ENCODE measurements at places on chromosomes 6 and 20.

DNA sequence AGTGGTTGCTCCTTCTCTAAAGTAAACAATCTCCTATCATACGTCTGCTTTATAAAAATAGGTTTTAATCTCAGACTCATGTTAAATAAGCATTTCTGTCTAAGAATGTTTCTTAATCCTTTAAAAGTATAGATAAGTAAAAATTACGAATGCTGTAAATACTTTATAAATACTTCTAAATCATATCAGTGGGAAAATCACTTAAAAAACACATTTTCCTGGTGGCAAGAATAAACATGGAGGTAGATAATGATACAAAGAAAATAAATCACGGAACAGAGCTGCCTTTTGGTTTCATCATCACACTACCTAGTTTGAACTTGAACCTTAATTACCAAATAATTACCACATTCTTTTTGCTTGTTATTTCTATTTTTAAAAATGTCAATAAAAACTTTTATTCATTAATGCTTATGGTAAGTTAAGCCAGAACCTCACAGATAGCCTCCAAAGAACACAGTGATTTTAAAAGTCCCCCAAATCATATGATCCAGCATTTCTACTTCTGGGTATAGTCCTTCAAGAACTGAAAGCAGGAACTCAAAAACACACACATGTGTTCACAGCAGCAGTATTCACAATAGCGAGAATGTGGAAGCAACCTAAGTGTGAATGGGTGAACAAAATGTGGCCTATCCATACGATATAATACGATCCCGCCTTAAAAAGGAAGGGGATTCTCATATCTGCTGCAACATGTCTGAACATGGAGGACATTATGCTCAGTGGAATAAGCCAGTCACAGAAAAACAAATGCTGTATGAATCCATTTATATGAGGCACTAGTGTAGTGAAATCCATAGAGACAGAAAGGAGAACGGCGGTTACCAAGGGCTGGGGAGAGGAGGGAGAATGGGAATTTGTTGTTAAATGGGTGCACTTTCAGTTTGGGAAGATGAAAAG is 72.4 kb downstream of the SLC22A23 start:
- no peak for DNase-seq

DNA sequence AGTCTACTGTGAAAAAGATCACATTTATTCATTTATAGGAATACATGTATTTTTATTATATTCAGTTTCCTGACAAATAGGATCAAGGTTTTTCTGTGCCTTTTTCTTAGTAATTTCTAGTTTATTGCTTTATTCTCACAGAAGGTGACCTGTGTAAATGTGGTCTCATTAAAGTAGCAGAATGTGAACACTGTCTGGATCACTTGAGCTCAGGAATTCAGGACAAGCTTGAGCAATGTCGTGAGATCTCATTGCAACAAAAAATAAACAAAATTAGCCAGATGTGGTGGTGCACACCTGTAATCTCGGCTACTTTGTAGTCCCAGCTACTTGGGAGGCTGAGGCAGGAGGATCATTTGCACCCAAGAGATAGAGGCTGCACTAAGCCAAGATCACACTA is 516.7 kb downstream of the CDKAL1 start:
- no peak for DNase-seq

DNA sequence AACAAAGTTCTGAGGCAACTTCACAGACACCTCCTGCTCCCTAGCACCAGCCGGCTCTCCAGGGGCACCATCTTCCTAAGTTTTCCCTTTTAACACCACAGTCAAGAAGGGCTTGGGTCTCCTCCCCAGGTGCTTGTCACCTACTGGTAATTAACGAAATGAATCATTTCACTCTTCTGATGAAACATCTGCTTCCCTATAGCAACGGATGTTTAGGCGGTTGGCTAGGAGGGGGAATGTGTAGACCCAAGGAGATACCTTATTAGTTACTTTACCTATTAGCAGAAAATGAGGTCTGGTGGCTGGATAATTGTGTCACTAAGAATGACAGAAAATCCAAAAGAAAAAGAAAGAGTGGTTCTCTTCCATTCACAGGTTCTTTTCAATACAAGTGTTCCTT is 46.3 kb upstream of the FABP7 start:
- DNase-seq, result no peak

GRCh38 chr20:38671701-38672292 is 52.5 kb upstream of the SLC32A1 start:
- DNase-seq, result no peak

- DNase-seq, result no peak
These were observed 31.7 kb downstream of the FAM135A start for GRCh38 chr6:70445001-70445400.

DNA sequence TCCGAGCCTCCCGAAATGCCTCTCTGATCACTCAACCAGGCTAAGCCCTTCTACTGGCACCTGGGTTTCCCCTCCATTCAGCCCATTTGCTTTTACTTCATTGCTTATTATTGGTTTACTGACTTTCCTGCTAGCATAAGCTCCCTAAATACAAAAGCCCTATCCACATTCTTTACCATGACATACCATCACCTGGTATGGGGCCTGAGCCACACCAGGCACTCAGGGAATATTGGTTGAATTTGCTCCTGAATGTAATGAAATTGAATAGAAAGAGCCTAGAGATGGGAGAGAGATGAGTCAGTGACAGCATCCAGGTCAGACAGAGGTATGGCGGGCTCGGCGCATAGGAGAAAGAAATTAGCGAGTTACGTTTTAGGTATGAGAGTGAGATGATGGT is 120.0 kb downstream of the CD164 start:
- DNase-seq, result no peak

GRCh38 chr6:41080621-41081020 is 7.8 kb downstream of the NFYA start:
- DNase-seq, result no peak

DNA sequence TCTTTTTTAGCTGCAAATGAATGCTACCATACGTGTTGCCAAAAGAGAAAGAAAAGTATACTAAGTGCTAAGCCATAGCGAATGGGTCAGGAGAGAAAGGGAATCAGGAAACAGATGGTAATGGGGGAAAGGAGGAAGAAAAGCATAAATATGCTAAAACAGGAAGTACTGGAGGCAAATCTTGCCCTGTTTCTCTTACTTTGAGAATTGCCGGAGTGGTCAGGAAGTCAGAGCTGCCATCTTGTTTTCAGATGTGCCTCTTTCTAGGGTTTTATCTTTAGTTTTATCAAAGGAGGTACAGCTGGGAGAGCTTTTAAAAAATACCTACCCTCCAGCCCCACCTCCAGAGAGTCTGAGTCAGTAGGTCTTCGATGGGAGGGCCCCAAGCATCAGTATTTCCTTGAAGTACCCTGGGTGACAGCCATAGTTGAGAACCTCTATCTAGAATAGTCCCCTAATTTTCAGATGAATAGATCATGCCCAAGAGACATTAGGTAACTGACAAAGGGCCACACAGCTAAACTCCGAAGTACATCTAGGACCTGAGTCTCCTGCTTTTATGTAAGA is 193.3 kb downstream of the CLIC5 start:
- DNase-seq, result no peak

DNA sequence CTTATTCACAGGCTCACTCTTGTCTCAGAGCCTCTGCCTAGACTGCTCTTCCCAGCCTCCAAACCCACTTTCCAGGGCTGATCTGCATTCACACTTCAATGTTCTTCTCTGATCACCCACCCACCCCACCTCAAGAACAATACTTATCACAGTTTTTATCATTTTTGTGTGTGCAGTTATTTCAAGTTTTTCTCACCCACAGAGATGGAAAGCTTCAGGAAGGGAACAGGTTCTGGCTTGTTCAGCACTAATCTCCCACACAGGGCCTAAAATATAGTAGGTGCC is 160.9 kb downstream of the MRPL14 start:
- DNase-seq, result no peak

DNA sequence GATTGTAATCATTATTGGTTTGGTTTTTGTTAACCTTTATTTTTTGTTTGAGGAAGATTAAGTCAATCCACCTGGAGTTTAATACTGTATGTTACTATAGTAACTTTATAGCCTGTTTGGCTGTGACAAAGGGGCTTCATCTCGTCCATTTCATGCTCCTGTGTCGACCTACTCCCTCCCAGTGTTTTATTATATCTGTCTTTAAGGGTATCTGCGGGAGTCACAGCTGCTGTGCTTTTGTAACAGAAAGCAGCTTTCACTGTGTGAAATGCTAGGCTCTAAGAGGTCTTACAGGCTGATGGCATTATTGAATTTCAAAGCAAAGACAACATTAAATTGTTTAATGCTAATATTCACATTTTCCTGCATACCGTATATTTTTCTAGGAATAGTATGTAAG is 698.0 kb upstream of the POU3F2 start:
- DNase-seq, result no peak

DNA sequence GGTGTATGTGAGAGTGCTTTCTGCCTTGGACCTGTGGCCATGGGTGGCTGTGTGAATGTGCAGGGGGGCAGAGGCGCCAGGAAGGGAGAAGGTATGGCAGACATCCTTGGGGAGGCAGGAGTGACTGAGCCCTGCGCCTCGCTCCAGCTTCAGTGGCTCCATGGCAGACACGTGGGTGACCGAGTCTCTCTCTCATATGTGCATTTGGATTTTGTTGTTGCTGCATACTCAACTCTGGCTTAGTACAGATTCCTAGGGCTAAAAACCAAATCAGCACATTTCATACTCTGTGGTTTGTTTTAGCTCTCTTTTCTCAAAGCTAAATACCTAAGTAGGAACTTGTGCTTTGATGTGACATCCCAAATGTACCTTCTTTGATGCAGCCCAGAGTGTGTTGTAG is 97.6 kb downstream of the DTD1 start:
- DNase-seq, result no peak

GRCh38 chr6:154017786-154018185 is 21.3 kb upstream of the OPRM1 start:
- DNase-seq, result no peak

DNA sequence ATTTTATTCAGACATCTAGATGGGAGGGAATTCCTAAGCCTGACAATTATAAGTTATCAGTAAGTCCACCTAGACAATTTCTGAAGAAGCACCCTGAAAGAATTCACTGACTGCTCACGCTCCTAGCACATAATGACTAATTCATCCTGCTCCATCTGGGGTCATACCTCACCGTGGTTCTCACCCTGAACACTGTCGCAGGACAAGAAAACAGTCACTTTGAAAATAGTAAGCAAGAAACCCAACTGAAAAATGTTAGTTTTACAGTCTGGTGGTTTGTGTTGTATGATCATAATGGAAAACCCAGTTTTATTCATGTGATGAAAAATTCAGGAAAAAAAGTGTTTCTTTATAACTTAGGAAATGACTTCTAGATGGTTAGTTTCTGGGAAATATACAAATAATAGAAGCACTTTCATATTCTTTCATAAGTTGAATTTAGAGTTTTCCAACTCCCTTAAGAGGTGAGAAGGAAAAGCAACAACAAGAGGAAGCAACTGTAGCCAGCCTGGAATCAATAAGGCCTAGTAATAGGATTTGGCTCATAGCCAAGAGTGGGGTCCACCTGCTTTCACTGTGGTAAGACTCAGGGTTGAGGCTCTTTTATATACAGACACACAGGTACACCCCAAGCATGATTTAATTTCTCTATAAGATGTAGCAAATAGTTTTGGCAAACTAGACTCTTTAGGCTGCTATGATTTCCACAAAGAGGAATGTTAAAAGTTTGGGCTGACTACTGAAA is 94.1 kb downstream of the HIVEP2 start:
- DNase-seq, result peak; percentile 44

DNA sequence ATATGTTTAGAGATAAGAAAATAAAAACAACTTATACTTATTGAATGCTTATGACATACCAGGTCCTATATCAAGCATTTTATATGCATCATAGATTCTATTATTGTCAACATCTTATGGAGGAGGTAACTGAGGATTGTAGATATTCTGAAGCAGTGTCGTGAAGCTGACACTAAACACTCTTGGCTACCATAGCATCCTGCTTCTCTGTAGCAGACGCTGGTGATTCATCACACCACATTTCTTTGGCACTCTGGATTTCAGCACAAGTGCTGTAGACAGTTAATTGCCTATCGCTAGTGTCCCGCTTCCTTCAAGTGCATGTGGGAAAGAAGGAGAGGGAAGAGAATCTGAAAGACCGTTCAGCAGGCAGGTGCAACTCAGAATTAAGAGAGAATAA is 317.1 kb downstream of the PLCB1 start:
- DNase-seq, result no peak

GRCh38 chr6:29559524-29560287 is at the start of gene UBD:
TSS of gene UBD (minus strand) at chr6:29559732. CDS start at chr6:29559701, 31 bp downstream.
- DNase-seq, result no peak

DNA sequence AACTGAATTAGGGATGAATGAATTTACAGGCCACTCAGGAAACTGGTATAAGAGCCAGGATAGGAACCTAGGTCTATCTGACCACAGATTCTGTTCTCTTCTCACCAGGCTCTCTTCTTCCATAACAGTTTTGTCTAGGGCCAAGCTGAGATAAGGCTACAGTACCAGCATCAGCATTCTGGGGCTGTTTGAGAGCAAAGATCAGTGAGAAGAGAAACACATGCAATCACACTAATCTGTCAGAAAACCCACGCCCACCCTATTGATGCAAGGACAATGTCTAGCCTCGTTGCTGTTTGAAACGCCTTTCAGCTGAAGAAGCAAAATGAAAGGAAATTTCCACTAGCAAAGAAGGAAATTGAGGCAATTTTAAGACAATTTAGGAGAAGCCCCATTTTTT is 137.7 kb downstream of the LCA5 start:
- DNase-seq, result no peak

- DNase-seq, result no peak
These were observed 236.6 kb downstream of the ARID1B start for GRCh38 chr6:157013649-157014304.

DNA sequence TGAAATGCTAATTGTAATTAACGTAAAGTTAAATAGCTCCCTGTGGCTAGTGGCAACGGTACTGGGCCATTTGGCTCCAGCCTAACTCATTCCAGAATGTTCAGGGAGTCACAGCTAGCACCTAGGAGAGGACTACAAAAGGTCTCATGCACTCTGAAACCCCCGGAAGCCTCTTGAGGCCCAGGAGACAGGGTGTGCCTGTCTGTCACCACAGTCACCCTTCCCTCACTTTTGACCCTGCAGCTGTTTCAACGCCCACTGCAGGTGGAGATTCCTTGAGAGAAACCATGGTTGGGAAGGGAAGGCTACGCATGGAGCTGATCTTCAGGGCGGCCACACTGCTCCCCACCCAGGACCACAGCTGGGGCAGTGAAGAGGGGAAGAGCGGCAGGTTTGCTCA is 58.6 kb downstream of the SULF2 start:
- no peak for DNase-seq

All from NAMALWA (cell line).